Stimulated activated naive B cell treated with anti-CD40 and anti-IgM and Interleukin-4, amounts not matched to agents 10 μg/mL and 1 μg/mL and 100 μg/mL, for 72 hours (primary cell): ENCODE measurements at places on chromosomes 2 and 18.

- no peak for DNase-seq
- H3K4me1 ChIP-seq = no peaks in the 10 kb centered on the region
- H3K27ac ChIP-seq = no peak overlapping the region
- no peaks in the 10 kb centered on the region for H3K27me3 ChIP-seq
These were observed 21.3 kb downstream of the C2orf69 start for GRCh38 chr2:199932312-199932855.

DNA sequence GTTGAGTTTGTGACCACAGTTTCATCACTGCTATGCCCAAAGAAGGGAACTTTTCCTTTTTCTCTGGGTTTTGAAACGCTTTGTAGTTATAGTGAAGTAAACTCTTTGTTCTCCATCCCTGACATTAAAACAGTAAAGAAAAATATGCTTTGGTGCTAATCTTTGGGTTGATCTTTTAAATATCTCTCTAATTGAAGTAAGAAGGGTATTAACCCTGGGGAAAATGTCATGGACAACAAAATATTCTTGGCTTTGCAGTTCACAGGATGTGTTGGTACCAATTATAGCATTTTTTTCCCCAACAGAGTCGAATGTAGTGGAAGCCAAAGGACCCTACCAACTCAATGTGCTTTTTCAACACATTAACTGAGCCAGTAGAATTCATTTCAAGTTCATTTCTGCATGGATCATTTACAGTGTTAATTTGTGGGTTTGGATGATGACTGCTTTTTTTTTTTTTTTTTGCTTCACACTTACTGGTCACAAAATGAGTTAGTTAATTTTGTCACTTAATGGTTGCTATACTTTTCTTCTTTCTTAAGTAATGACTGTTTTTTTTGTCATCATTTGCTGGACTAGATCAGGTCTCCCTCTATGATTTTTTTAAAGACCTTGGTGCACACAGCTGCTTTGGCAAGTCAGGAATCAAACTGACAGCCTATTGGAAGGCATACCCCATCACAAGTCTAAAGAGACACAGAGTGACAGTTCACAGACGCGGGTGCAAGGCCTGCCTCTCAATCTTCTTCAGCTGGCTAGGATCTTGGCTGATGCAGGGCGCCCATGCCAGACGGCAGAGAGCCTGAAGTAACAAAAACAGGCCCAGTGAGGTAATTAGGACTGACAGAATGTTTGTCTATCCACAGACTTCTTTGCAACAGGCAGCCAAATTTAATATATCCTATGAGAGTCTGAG lies 98.8 kb upstream of the MMADHC start:
- H3K36me3 ChIP-seq = peaks cover 4% of the 10 kb centered on the region
- no peak overlapping the region for H3K4me3 ChIP-seq
- H3K27ac ChIP-seq = no peak overlapping the region
- H3K4me1 ChIP-seq = no peaks in the 10 kb centered on the region
- no peaks in the 10 kb centered on the region for H3K27me3 ChIP-seq

DNA sequence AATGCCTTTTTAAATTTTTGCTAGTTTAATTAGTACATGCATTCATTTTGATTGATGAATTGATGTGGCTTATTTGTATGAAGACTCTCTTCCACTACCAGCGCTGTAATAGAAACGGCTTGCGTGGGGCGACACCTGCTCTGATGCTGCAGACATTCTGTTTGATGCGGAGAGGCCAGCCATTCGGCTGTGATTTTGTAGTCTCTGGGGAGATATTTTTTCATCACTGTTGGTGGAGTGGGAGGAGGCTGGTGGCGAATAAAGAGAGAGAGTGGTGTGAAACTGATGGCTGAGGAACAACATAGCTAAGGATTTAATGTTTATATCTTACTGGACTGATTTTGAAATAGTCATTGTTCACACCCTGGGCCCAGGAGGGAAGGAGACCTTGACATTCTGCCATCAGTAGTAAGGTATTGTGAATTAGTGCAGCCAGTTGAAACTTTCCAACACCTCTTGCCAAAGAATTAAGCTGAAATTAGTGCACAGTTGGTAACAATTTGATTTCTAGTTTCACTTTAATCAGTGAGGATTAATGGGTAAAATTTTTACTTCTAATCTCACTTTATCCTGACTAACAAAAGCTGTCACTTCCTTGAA lies 224.1 kb downstream of the MTX2 start:
- H3K4me1 ChIP-seq = peaks cover 17% of the 10 kb centered on the region
- no peaks in the 10 kb centered on the region for H3K36me3 ChIP-seq
- peak; percentile 38 for DNase-seq
- H3K27me3 ChIP-seq = peaks cover 4% of the 10 kb centered on the region

GRCh38 chr2:135378591-135378990 lies 152.4 kb downstream of the ZRANB3 start:
- DNase-seq = no peak
- no peak overlapping the region for H3K4me3 ChIP-seq
- peaks cover 47% of the 10 kb centered on the region for H3K36me3 ChIP-seq
- H3K27ac ChIP-seq = no peak overlapping the region

GRCh38 chr2:215410932-215411285 lies 25.0 kb downstream of the FN1 start:
- H3K27ac ChIP-seq = no peak overlapping the region
- H3K4me3 ChIP-seq = no peak overlapping the region
- H3K36me3 ChIP-seq = no peaks in the 10 kb centered on the region
- peaks cover 10% of the 10 kb centered on the region for H3K27me3 ChIP-seq
- no peak for DNase-seq
- no peaks in the 10 kb centered on the region for H3K4me1 ChIP-seq

DNA sequence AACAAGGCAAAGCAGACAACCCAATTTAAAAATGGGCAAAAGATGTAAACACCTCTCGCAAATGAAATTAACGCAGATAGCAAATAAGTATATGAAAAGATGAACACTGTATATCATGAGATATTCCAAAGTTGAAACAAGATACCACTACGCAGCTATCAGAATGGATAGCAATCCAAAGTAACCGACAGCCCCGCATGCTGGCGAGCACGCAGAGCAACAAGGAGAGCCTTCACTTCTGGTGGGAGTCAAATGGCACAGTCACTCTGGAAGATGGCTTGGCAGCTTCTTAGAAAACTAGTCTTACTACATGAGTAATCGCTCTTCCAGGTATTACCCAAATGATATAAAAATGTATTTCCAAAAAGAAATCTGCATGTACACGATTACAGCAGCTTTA lies 1.4 kb downstream of the NDUFA10 start:
- no peak overlapping the region for H3K27ac ChIP-seq
- H3K4me1 ChIP-seq = peaks cover 33% of the 10 kb centered on the region
- DNase-seq = no peak
- H3K36me3 ChIP-seq = peaks cover 14% of the 10 kb centered on the region
- H3K27me3 ChIP-seq = no peaks in the 10 kb centered on the region

GRCh38 chr2:223901311-223901710 lies 43.8 kb downstream of the WDFY1 start:
- H3K4me1 ChIP-seq = peaks cover 45% of the 10 kb centered on the region
- no peaks in the 10 kb centered on the region for H3K27me3 ChIP-seq
- H3K27ac ChIP-seq = peak overlapping the region; percentile 85
- no peak for DNase-seq
- peaks cover 45% of the 10 kb centered on the region for H3K36me3 ChIP-seq
- H3K4me3 ChIP-seq = no peak overlapping the region

DNA sequence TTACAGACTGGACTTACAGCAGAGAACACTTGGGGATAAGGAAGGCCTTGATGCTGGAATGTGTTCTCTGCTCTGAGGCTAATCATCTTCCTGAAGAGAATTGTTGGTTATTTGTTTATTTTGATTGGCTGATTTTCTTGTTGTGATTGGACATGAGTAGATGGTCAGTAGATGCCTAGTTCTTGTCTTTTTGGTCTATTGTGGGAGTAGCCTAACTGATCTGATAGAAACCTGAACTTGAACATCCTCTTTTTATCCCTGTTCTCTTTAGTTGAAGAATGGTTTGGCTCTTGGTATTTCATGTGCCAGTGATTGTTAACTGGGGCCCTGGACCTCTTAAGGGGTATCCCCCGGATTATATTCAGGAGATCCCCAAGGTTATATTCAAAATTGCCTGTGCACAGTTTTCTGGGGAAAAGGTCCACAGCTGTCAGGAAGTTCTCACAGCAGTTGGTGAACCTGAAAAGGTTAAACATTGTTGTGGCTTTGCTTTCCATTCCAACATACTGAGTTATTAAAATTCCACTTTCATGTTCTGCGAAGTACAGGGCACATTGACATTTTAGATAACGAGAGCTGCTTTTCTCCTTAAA lies 13.6 kb downstream of the TWSG1 start:
- DNase-seq = no peak
- H3K36me3 ChIP-seq = peaks cover 11% of the 10 kb centered on the region
- no peaks in the 10 kb centered on the region for H3K27me3 ChIP-seq
- H3K4me3 ChIP-seq = peak overlapping the region; percentile 53
- H3K27ac ChIP-seq = peak overlapping the region; percentile 20

GRCh38 chr18:7954238-7954637 lies 387.1 kb downstream of the PTPRM start:
- no peaks in the 10 kb centered on the region for H3K4me1 ChIP-seq
- H3K36me3 ChIP-seq = no peaks in the 10 kb centered on the region
- no peak for DNase-seq
- no peak overlapping the region for H3K27ac ChIP-seq

DNA sequence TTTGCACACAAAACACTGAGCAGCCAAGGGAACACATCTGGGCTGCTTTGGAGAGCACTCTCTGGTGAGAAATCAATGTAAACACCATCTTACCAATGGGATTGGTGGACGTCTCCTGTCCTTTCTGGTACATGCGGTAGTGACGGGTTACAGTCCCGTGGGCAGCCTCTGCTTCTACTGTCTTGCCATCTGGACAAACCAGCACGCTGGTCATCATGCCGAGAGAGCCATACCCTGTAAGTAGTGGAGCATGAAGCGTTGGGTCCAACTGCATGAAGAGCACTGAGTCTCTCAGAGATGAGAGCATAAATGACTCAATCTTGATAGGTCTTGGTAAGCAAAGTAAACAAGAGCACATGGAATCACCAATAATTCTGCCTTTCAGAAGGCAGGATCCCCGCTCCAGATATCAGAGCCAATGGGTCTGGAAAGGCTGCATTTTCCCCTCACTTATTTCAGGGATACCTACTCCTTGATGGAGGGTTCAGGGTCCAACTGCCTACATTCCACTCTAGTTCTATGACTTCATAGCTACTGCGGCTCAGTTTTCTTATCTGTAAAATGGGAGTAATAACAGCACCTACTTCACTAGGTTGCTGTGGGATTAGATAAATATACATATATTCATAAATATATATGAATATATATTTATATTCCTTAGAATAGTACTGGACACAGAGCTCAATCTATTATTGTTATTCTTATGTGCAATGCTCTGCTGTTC lies 14.9 kb downstream of the IDH1 start:
- DNase-seq = no peak
- H3K4me3 ChIP-seq = no peak overlapping the region
- H3K36me3 ChIP-seq = peaks cover 29% of the 10 kb centered on the region
